ENCODE measurements at places on chromosomes 13 and 19.

- no peak for DNase-seq
Observed at GRCh38 chr13:98961503-98962105, 16.3 kb downstream of the DOCK9 start.

DNA sequence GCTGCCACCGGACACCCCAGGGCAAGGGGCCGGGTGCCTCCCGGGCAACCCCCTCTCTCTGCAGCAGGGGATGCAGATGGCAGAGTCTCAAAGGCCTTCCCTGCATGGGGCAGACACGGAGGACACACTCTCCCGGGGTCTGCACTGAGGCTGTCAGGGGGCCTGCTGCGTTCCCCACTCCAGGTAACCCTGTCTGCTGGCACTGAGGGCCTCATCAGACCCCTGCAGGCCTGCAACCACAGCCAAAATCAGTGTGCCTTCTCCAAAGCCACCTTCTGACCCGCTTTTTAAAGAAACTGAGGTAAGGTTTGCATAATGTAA lies 93.9 kb downstream of the GNG7 start:
- DNase-seq: no peak

GRCh38 chr13:100630555-100630954 lies 42.0 kb upstream of the GGACT start:
- no peak for DNase-seq

- DNase-seq: no peak
Observed at GRCh38 chr19:16969135-16969534, 57.5 kb downstream of the CPAMD8 start.

- no peak for DNase-seq
Observed at GRCh38 chr19:6849876-6850275, 37.5 kb upstream of the ADGRE1 start.

- DNase-seq: no peak
Observed at GRCh38 chr19:964761-965694, 19.1 kb upstream of the WDR18 start.

GRCh38 chr19:54390942-54391577 lies 24.2 kb upstream of the TTYH1 start:
- peak; percentile 83 for DNase-seq

DNA sequence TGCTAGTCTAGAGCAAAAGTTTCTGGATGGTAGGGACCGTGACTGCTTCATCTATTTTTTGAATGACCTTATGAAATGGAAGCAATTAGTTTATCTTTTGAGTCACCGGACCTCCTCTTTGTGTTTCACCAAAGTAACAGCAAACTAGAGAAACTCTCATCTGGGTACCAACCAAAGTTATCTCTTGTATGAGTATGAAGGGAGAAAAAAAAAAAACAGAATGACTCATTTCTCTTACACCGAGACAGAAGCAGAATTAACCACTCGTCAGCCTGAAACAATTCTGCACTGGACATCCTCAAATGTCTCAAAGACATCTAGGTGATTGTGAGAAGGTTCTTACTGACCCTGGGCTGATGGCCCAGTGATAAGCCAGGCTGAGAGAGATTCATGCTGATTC lies 18.3 kb downstream of the ZNF100 start:
- DNase-seq: no peak

DNA sequence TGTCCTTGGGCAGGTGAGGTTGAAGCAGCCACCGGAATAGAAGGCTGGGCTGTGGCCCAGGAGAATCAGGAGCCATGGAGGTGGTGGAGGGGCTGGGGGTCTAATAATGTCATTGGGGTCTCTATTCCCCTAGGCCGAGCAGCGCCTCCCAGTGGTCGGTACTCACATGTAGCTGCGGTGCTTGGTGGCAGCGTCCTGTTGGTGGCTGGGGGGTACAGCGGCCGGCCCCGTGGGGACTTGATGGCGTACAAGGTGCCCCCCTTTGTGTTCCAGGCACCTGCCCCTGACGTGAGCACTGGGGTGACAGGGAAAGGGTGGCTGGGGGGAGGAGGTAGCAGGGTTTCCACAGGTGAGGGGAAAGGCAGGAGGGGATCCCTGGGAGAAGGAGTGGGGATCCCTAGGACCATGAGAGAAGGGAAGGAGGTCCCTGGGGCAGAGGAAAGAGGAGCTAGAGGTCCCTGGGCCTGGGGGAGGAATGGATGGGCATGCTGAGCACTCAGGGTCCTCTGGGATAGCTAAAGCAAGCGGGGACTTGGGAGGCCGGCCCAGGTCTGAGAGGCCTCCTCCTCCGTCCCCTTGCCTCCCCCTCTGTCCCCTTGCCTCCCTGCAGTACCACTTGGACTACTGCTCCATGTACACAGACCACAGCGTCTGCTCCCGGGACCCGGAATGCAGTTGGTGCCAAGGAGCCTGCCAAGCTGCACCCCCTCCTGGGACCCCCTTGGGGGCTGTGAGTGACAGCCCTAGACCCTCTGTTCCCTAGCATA lies 18.1 kb downstream of the MEGF8 start:
- DNase-seq: no peak

- no peak for DNase-seq
Observed at GRCh38 chr19:18282021-18282787, 782 bp upstream of the JUND start.

- DNase-seq: no peak
Observed at GRCh38 chr13:43831088-43831487, 44.3 kb upstream of the ENOX1 start.

- DNase-seq: no peak
Observed at GRCh38 chr13:108957369-108958012, 328.1 kb downstream of the MYO16 start.

- DNase-seq: no peak
Observed at GRCh38 chr19:29658221-29658991, 6.9 kb upstream of the PLEKHF1 start.

DNA sequence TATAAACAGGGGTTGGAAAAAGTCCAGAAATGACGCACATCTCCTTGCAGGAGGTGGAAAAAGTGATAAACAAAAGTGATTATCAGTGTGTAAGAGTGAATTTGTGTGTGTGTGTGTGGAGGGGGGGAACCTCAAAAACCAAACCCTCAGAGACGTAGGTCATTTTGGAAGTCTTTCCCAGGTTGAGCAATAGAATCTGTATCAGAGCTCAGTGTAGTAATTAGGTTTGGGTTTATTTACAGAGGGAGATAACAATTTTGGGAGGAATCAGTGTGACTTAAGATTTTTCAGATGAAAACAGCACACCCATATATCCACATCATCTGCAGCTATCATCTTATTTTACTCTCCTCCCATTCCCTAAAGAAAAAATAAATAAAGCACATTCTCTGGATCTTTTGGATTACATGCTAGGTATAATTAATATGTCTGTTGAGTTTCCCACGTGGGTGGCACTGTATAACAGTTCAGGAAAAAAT lies 406.4 kb downstream of the FGF9 start:
- DNase-seq: no peak

- no peak for DNase-seq
Observed at GRCh38 chr19:7850945-7851622, 21.1 kb downstream of the EVI5L start.

DNA sequence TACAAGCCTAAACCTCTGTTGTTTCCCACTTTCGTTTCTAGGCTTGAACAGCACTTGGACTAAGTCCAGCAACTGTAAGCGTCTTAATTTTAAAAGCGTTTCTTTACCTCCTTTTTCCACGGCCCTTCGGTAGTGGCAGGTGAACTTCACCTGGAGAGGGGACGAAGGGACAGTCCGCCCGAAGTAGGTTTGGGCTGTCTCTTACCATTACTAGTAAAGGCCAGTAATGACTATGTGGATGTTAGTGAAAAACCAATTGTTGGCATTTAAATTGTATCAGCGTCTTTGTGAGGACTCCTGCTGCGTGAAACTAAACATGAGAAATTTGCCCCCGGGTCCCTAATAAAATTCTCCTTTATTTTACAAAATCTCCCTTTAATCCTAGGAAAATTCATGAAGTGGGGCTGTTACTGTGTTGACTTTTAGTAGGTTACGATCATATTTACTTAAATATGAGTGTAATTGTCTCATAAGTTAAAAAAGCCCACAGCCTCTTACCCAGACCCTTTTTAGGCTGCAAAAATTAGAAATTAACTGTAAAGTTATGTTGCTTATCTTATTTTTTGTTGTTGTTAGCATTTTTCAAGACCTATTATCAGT lies 983 bp downstream of the ITM2B start:
- DNase-seq: no peak

DNA sequence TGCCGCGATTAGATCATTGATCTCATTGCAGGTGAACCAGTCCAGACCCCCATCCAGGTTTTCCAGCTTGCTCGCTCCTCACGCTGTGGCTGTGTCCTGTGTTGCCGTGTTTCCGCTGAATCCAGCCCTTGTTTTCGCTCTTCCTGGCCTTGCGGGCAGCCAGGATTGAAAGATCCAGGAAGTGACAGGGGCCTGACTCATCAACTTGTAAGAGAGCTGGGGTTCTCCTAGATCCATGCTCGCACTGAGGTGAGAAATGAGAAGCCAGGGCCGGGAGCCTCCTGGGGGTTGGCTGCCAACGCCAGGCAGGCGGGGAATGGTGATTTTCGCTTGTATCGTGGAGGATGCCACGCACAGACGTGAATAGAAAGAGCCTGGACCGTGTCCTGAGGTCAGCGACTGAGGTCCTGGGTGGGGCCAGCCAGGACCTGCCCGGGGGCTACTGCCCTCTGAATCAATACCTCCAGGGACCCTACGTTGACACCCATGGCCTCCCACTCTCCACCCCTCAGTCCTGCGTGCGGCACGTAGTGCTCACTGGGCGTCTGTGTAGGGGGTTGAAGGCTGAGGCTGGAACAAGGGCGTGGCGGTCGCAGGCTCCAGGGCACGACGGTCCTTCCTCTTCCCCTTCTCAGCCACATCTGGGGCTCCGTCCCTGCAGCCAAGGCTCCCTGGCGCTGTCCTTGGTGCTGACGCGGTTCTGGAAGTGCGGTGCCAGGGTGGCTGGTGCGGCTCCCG lies 7.3 kb upstream of the PTPRH start:
- peak; percentile 87 for DNase-seq

DNA sequence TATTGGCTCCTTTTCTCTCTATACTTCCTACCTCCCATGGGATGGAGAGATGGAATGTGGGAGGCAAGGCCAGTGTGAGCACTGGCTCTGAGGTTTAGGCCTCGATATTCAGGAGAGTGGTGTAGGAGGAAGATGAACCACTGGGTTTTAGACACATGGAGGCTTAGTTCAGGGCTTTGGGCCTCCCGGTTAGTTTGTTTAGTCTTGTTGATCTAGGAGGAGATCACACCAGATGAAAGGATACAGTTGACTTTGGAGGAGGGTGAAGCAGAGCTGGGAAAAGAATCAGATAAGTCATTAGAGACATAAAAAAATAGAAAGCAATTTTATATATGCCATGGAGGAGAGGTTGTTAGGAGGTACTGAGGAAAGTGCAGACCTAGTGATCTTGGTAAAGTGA lies 30.9 kb downstream of the RNASEH2B start:
- DNase-seq: no peak

- no peak for DNase-seq
Observed at GRCh38 chr13:54034047-54034446, 1005.4 kb downstream of the OLFM4 start.

DNA sequence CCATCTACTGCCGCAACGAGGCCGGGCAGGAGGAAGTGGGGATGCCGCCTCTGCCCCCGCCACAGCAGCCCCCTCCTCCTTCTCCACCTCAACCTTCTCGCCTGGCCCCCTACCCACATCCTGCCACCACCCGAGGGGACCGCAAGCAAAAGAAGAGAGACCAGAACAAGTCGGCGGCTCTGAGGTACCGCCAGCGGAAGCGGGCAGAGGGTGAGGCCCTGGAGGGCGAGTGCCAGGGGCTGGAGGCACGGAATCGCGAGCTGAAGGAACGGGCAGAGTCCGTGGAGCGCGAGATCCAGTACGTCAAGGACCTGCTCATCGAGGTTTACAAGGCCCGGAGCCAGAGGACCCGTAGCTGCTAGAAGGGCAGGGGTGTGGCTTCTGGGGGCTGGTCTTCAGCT lies 3.4 kb upstream of the NUP62 start:
- DNase-seq: no peak

Measured in kidney (tissue), 22 donors.